ENCODE measurements at places on chromosomes 13 and 19.

- no peak for DNase-seq
These were observed 49.3 kb downstream of the B3GLCT start for GRCh38 chr13:31248965-31249539.

DNA sequence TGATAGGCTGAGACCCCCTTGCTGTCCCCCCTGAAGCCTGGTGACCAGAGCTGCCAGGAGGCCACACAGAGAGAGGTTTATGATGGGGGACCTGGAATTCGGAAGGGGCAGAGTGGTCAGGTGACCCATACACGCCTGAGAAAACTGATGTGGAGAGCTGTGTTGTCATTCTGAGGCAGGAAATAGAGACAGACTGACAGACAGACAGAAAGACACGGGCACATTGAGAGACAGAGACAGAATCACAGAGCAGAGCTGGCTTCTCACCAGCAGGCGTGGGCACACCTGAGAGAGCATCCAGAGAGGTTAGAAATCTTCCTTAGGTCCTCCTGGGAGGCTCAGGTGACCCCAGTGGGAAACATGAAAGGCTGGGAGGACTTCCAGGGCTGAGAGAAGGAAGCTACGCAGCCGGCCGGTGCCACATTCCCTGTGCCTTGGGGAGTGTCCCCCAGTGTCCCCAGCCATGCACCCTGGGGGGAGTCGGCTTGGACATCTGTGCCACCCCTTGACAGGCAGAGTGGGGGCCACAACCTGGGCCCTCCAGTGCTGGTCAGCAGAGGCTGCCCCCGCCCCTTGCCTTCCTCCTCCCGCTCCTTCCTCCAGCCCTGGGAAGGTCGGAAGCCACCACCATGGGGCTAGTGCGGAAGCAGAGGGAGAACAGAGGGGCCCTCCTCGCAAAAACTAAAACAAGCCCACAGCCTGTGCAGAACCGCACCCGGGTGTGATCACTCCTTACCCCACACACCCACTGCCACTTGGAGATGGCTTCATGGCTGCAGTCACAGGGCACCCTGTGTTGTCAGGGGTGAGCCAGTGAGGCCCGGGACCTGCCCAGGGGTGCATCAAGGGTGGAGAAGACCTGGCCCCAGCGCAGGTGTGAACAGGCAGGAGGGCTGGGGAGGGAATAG lies 2.2 kb downstream of the FFAR1 start:
- no peak for DNase-seq

- DNase-seq: no peak
These were observed 142.6 kb downstream of the PCDH9 start for GRCh38 chr13:67087527-67087926.

GRCh38 chr13:31870511-31870910 lies 131.2 kb downstream of the RXFP2 start:
- DNase-seq: no peak

DNA sequence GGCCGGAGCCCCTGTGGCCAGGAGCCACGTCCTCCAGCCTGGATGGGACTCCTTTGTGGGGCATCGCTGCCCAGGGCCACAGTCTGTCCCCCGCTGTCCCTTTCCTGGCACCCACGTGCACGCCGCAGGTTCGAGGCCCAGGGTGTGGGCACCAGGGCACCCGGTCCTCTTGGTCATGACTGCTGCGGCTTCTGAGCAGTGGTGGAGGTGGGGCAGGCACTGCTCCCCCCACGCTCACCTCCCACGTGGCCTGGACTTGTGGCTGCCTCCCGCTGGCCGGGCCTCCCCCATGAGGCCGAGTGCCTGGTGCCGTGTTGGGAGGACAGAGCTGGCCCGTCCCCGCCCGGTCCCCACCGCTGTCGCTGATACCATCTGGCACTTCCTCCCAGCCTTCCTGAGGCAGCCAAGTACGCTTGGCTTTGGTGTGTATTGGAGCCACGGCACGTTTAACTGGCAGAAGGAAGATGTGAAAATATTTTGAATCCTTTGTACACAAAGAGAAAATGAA lies 12.8 kb downstream of the SPPL2B start:
- no peak for DNase-seq

GRCh38 chr19:10091895-10092641 lies 6.0 kb downstream of the SHFL start:
- no peak for DNase-seq

- DNase-seq: no peak
These were observed 52.2 kb downstream of the RFC3 start for GRCh38 chr13:33870046-33870668.

- no peak for DNase-seq
These were observed at the start of gene IZUMO1 for GRCh38 chr19:48746738-48747575. IZUMO1 (minus strand) TSS chr19:48746909; CDS start chr19:48745859, 1,050 bp downstream.

GRCh38 chr13:107216046-107216755 lies 648.3 kb upstream of the ARGLU1 start:
- no peak for DNase-seq

- DNase-seq: no peak
These were observed 772.9 kb upstream of the SLITRK6 start for GRCh38 chr13:86572115-86572514.

GRCh38 chr13:109906976-109907375 lies 120.6 kb upstream of the IRS2 start:
- DNase-seq: no peak

DNA sequence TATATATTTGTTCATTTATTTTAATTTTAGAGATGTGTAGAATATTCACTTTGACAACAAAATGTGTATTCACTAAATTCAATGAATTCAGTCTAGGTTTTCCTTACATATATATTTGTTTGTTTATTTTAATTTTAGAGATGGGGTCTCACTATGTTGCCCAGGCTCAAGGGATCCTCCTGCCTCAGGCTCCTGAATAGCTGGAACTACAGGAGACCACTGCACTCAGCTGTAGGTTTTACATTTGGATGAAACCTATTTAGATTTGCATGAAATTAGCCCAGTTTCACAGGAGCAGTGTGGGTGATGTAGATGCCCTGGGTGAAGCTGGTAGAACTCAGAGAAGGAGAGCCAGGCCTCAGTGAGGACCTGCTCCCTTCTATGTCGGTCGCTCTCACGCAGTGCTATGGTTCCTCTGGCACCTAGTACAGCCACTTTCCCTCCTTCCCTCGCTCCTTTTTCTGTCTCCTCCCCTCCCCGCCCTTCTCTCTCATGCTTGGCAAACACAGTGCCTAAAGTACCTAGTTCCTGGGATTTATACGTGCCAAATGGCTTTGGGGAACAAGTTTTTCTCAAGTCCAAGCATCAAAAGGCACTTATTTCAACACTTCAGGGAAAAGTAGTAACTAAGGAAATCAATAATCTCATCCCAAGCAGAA lies 14.7 kb upstream of the HMGB1 start:
- DNase-seq: no peak

DNA sequence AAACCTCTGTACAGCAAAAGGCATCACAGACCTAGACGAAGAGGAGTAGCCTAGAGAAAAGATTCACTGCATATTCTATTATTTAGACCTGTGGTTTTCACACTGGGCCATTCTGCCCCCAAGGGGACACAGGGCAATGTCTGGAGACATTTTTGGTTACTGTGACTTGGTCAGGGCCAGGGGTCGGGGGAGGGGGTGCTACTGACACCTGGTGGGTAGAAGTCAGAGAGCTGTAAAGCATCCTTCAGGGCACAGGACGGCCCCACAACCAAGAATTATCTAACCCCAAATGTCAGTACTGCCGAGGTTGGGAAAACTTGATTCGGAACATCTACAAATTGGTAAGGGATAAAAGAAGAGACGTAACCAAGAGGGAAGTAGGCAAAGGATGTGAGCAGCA lies 11.3 kb downstream of the ELAVL1 start:
- DNase-seq: no peak

DNA sequence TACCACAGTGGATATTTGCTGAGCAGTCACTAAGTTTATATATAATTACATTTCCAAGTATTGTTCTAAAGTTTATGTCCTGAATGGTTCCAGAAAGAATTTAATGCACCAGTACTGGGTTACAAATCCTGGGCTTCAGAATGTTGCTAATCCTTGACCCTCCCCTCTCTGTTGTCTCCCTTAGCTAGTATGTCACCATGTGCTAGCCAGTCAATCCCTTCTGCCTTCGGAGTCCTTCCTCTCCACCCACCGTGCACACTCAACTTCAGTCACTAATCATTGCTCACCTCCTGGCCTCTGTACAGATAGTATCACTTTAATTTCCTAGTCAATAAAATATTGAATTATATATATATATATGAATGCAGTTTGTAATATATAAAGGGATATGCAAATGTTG lies 7.5 kb downstream of the FAM124A start:
- no peak for DNase-seq

GRCh38 chr13:111326981-111327642 lies 6.7 kb downstream of the TEX29 start:
- no peak for DNase-seq

DNA sequence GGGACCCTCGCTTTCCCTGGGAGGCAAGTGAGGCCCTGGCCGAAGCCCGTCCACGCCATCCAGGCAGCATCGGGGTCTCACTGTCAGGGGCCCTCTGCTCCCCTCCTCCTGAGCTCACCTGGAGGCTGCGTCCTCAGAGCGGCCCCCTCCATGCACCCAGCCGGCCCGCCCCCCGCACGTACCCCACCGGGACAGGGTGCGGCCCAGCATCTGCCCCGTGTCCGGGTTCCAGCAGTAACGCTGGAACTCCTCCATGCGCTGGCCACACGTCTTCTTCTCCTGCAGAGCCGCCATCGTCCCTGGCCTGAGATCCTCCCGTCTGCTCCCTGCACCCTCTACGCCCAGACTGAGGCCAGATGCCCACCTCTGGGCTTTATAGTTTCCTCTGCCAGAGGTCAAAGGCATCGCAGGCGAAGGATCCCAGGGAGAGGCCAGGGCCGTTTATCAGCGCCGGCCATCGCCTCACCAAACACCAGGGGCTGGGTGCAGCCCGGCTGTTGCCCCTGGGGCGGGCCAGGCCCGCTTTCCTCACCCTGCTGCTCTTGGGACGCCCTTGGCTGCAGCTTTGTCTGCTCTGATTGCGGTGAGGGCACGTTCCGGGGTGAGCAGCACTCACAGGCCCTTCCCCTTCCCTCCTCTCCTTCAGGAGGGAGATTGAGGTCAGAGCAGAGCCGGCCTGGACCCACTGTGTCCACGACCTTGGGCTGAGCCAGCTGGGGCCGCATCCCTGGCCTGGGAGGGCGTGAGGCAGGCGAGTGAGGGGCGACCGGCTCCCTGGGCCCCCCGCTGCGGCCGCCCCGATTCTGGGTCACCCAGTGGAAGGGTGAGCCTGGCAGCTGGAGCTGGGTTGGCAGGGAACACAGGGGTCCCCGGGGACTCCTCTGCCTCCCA lies at the start of gene ATP4B:
Gene ATP4B (minus strand): TSS at position 348 of the 891 bp plus-strand sequence. CDS start 54 bp downstream, at position 294.
- DNase-seq: no peak

GRCh38 chr13:23655321-23655720 lies 85.1 kb downstream of the TNFRSF19 start:
- no peak for DNase-seq

DNA sequence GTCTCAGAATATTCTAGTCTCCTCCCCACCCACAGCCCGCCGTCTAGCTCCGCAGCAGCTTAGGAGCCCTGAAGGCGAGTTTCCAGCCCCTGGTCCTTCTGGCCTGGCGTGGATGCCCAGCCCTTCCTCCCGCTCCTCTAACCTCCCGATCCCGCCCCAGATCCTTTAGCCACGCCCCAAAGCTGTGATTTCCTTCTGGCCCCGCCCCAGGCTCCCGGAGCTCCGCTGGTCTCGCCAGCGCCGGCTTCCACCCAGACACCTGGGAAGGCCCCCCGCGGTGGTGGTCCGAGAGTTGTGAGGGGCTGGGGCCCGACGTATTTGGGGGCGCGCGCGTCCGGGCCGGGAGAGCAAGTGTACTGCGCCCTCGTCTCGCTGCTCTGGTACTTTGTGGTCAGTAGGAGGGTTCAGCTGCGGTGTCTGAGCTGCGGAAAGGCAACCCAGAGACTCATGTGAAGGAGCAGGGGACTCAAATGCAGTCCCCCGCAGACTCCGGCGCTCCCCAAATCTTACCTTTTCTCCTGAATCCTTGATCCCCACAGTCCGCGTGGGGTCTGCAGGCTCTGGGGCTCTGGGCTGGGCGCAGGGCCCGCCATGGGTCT lies at the start of gene CGB7:
Gene CGB7 (minus strand): TSS at position 114 of the 599 bp plus-strand sequence. CDS start 2,374 bp downstream, outside the sequence.
- peak; percentile 26 for DNase-seq

DNA sequence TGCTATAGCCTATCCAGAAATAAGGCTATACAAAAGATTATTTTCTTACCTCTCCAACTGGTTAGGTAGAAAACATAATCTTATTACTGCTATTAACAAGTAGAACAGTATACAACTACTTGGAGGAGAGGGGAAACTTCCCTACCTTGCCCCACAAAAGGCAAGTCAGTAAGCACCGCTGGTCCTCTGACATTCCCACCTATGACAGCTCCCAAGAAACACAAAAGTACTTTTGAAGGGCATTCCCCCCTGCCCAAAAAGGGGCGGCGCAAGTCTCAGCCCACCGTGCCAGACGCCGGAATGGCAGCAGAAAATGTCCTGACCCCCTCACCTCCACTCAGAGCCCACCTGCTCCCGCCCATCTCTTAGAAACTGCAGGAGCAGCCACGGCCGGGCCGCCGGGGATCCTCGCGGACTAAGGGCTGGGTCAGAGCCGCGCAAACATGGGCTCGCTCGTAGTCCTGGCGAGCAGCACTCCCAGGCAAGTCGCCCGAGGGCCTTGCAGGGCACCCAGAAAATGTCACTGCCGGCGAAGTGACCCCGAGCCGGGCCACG lies 437 bp downstream of the SUCLA2 start:
- DNase-seq: no peak

DNA sequence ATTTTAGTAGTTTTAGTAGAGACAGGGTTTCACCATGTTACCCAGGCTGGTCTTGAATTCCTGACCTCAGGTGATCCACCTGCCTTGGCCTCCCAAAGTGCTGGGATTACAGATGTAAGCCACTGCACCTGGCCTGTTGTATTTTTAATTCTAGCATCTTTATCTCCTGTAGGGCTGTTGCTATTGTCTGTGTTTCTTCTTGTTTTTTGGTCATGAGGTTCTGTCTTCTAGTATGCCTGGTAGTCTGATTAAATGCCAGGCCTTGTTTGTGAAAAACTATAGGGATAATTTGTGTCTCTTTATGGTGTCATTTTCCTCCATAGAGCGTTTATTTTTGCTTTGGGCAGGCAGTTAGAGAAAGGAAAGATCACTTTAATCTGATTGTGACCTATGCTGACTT lies 3.1 kb downstream of the ARHGEF18 start:
- DNase-seq: no peak

DNA sequence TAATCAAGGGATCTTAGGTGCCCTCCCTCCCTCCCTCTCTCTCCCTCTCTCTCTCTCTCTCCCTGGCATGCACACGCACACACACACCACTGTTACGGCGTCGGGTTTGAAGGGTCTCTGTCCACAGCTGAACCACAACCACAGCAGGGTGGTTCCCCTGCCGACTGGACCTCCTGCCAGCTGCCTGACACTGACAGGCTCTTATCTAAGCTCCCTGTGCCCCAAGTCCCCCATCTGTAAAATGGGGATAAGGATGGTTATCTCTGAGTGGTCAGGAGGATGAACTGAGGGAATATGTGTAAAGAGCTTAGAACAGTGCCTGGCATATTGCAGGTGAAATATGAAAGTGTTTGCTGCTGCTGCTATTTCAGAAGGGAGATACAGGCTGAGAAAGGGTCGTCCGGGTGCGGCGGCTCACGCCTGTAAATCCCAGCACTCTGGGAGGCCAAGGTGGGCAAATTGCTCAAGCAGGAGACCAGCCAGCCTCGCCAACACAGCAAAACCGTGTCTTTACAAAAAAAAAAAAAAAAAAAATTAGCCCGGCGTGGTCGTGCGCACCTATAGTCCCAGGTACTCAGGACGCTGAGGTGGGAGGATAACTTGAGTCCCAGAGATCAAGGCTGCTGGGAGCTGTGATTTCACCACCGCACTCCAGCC lies 852 bp upstream of the SHISA7 start:
- no peak for DNase-seq
